ENCODE measurements at places on chromosomes 16 and 17.

DNA sequence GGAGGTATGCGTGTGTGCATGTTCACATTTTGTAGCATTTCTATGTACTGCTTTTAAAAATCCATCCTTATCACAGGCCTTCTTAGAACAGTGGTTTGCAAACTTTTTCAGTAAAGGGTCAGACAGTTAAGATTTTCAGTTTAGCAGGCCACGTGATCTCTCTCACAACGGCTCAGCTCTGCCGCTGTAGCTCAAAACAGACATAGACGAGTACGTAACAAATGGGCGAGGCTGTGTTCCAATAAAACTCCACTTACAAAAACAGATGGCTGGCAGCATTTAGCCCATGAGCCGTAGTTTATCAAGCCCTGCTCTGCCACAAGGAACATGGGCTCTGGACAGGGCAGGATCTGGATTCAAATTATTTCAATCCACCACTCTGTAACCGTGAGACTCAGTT, 141.8 kb downstream of the XYLT1 start:
- no peak for DNase-seq

DNA sequence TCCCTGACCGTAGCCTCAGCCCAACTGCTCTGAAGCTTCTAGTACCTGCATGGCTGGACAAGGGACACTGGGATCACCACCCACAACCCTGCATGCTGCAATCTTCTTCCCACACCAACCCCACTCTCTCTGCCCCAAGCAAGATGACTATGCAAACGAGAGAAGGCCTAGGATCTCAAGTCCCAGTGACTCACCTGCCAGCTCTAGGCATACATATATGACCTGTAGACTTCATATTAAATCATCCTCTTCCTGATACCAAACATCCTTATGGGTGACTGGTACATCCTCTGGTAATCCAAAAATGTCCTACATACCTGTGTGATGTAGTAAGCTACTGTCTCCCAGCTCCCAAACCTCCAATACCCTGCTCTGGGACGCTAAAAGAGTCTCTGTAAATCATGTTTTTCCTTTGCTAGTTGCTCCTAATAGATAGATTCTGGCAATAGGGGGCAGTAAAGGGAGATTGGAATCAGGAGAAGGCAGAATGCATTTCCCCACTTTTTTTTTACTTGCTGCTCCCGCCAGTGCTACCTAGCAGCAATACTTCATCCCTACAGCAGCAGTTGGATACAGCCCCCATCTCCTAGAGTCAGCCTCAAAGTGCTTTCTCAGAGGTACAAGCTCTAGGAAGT, 43.4 kb upstream of the SOX9 start:
- DNase-seq, result no peak

GRCh38 chr17:21375162-21375560, 996 bp upstream of the KCNJ12 start:
- DNase-seq, result no peak

- no peak for DNase-seq
Observed at GRCh38 chr16:19745286-19746010, 27.4 kb downstream of the IQCK start.

- no peak for DNase-seq
Observed at GRCh38 chr16:84768808-84769197, 51.0 kb upstream of the CRISPLD2 start.

DNA sequence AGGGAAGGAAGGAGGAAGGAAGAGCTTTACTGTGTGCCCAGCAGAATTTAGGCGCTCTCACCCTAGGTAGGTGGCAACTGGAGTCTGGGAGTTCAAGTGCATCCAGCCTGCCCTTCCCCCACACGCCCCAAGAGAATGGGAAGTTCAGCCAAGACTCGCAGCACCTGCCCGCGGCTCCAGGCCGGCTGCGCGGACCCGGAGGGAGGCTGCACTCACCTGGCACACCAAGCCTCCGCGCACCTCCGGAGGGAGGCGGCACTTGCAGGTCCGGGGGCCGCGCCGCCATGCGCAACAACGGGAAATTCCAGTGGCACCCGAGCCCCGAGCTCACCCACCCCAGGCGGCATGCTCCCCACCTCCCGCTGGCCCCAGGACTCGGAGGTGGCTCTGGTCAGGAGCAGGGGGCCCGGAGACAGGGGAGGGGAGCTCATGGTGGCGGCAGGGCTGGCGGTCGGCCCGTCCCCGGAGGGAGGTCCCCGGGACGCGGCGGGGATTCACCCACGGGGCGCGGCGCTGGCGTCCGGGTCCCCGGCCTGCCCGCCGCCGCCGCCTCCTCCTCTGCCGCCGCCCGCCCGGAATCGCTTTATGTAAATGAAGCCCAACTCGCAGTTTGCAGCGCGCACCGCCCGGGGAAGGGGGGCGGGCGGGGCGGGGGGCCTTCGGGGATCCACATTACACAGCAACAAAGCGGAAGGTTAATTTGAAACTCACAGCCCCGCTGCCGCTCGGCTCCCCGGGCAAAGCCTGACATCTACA, at the start of gene ZFHX3:
TSS of gene ZFHX3 (minus strand) at position 593 of the 756 bp plus-strand sequence. CDS start 87,983 bp downstream, outside the sequence.
- DNase-seq, result no peak

DNA sequence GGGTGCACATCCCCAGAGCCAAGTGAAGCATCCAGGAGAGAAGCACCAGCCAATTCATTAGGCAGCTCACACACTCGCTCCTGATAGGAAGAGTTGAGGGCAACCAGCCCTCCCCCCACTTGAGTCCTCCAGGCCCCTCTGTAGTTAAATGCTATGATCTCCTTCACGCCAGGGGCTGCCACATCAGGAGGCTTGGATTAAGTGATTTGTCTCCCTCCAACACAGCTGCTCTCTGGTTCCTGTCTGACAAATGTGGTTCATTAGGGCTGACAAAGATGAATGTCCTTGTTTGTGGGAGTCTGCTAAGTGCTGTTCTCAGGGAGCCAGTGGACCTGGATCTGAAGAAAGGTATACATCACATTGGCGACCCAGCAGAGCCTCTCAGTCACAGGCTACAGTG, 94.5 kb upstream of the WSCD1 start:
- no peak for DNase-seq

- no peak for DNase-seq
Observed at GRCh38 chr16:14559809-14560241, 70.2 kb downstream of the PARN start.

DNA sequence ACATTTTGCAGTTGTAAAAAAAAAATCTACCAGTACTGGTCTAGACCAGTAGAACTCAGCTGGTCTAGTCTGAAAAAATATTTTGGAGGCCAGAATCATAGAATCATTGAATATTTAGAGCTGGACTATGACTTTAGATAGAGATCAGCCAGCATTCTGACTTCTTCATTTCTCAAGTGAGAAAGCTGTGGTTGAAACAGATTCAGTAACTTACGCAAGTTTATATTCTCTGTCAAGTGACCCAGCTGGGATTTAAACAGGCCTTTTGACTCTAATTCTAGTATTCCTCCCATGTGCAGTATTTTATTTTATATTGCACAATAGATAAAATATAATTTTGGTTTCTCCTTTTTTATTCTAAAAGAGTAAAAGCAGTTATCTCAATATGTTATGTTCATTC, 4.9 kb downstream of the TNRC6A start:
- no peak for DNase-seq

- DNase-seq, result no peak
Observed at GRCh38 chr17:10516065-10516464, 2.3 kb downstream of the MYH1 start.

GRCh38 chr16:85240982-85241924, 129.0 kb upstream of the CIBAR2 start:
- no peak for DNase-seq

- no peak for DNase-seq
Observed at GRCh38 chr16:67294938-67295361, 15.6 kb downstream of the PLEKHG4 start.

DNA sequence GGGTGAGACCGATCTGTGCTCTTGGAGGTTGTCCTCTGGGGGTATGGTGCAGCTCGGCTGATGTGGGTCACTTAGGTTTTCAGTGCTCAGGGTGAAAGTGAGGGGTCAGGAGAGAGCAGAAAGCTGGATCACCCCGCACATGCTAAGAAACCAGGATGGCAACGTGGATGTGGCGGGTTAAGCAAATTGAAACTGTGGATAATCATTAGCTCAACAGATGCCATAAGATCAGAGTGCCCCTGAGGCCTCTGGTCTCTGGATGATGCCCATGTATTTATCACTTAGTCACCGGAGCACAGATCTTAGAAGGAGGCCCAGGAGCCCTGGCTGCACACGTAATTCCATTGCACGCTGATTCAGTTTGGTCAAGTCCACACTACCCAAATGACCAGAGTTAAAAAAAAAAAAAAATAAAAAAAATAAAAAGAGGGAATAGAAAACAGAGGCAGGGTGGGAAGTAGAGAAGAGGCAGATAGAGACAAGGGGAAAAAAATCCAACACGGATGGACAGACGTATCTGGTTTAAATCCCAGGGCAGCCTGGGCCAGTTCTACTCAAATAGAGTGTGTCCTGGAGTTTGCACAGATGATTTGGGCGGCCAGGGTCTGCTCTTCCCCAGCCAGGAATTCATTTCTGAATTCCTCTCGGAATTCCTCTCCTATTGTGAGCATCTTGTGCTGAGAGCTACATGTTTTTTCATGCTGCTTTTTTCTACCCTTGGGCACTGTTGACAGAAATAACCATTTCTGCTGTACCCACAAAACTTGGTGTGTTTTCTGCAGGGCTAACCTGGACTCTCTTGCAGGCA, 378.3 kb downstream of the CPPED1 start:
- no peak for DNase-seq

DNA sequence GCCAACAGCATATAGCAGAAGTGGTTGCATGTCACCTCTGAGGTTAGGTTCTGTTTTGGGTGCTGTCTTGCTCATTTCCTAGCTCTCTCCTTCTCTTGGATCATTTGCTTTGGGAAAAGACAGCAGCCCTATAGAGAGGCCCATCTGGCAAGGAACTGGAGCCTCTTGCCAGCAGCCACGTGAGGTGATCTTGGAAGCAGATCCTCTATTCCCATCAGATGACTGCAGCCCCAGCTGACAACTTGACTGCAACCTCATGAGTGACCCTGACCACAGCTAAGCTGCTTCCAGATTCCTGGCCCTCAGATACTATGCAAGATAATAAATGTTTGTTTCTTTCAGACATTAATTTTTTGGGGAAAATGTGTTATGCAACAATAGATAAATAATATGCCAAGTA, 213.3 kb upstream of the HS3ST4 start:
- DNase-seq, result no peak

DNA sequence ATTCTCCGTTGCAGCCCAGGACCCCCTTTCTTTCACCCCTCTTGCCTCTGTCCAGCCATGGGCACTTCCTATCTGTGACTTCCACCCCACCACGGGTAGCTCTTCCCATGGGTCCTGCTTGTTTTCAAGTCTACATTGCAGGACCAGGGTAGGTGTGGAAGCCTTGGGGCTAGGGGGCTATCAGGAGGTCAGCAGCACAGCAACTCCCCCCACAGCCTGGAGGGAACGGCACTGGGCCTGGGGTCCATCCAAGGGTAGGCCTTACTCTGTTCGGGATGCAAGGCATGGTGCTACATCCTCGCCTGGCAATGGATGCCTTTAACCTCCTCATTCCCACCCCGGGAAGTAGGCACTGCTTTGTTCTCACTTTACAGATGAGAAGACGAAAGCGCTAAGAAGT, 109.3 kb downstream of the IRX5 start:
- no peak for DNase-seq

Measured in activated CD8-positive, alpha-beta memory T cell treated with anti-CD3 and anti-CD28 coated beads, Interleukin-2, amount 50 U/mL, for 4 hours (primary cell).